Activated CD4-positive, alpha-beta T cell treated with anti-CD3 and anti-CD28 coated beads for 36 hours (primary cell): ENCODE measurements at places on chromosomes 5 and 9. TPM values are rescaled to one million over a fixed set of nuclear protein-coding genes. Genes with fewer than 3 reads are reported as not detected.

Gene SH3TC2
- total RNA-seq: not detected

GRCh38 chr9:109417054-109417453 is 81.1 kb downstream of the PTPN3 start:
- H3K36me3 ChIP-seq: no peaks in the 10 kb centered on the region
- H3K27ac ChIP-seq: peak overlapping the region; percentile 63
- peaks cover 33% of the 10 kb centered on the region for H3K4me1 ChIP-seq
- no peak overlapping the region for H3K4me3 ChIP-seq

- no peak overlapping the region for H3K4me3 ChIP-seq
- no peaks in the 10 kb centered on the region for H3K36me3 ChIP-seq
- no peaks in the 10 kb centered on the region for H3K4me1 ChIP-seq
- peaks cover 17% of the 10 kb centered on the region for H3K27me3 ChIP-seq
Observed at GRCh38 chr5:90909101-90909503, 350.5 kb downstream of the ADGRV1 start.

- no peak overlapping the region for H3K4me3 ChIP-seq
- H3K36me3 ChIP-seq: no peaks in the 10 kb centered on the region
- H3K27ac ChIP-seq: no peak overlapping the region
Observed at GRCh38 chr9:17863213-17863883, 284.5 kb downstream of the SH3GL2 start.

GRCh38 chr5:137234973-137235943 is 263.9 kb downstream of the SPOCK1 start:
- DNase-seq: no peak
- H3K27ac ChIP-seq: no peak overlapping the region
- no peaks in the 10 kb centered on the region for H3K36me3 ChIP-seq
- no peak overlapping the region for H3K4me3 ChIP-seq
- peaks cover 8% of the 10 kb centered on the region for H3K27me3 ChIP-seq

Gene PSIP1
- total RNA-seq: 139 TPM

Gene LCN6
- total RNA-seq: not detected
